ENCODE measurements at places on chromosomes 1 and 21. TPM values are rescaled to one million over a fixed set of nuclear protein-coding genes. Genes with fewer than 3 reads are reported as not detected.

The CELA2A gene
- 0.70 TPM for polyA plus RNA-seq

The KIAA0040 gene
- polyA plus RNA-seq: 18.0 TPM

The LAMC1 gene
- 297 TPM for polyA plus RNA-seq

The KLHDC8A gene
- 2.5 TPM for polyA plus RNA-seq

The KCNK2 gene
- 2.4 TPM for polyA plus RNA-seq

The COL8A2 gene
- polyA plus RNA-seq: 1.2 TPM

The GJB4 gene
- 0.25 TPM for polyA plus RNA-seq

The HTR6 gene
- polyA plus RNA-seq: 1.6 TPM

The OR2T35 gene
- not detected for polyA plus RNA-seq

The PLCH2 gene
- polyA plus RNA-seq: 0.80 TPM

The CHI3L1 gene
- polyA plus RNA-seq: 7.4 TPM

The BLACAT1 gene
- 3.6 TPM for polyA plus RNA-seq

The HJV gene
- 0.13 TPM for polyA plus RNA-seq

The CNKSR1 gene
- polyA plus RNA-seq: 15.4 TPM

The TMIGD3 gene
- 0.96 TPM for polyA plus RNA-seq

The MPZ gene
- polyA plus RNA-seq: 3.5 TPM

The VSIG8 gene
- polyA plus RNA-seq: 0.17 TPM

The AADACL4 gene
- polyA plus RNA-seq: 1.8 TPM

The SPATA1 gene
- 4.2 TPM for polyA plus RNA-seq

The SLAMF9 gene
- not detected for polyA plus RNA-seq

The NDUFS5 gene
- 249 TPM for polyA plus RNA-seq

Measured in left kidney (tissue), 8 donors.